ENCODE measurements at places on chromosomes 13 and 19.

DNA sequence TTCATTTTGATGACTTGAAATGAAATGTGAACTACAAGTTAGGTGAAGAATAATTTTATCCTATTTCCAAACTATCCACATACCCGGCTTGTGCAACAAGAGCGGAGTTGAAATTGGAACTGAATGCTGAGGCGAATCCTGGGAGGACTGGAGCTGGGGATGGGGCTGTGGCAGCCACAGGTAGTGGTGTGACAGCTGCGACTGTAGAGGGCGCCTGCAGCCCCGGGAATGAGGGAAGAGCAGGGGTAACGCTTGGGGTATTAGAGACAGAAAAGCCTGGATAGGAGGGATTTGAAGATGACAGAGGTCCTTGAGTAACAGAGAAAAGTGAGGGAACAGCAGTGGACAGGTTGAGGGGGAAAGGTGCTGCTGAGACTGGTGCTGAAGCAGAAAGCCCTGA lies 22.0 kb upstream of the STOML3 start:
- no peak for DNase-seq

DNA sequence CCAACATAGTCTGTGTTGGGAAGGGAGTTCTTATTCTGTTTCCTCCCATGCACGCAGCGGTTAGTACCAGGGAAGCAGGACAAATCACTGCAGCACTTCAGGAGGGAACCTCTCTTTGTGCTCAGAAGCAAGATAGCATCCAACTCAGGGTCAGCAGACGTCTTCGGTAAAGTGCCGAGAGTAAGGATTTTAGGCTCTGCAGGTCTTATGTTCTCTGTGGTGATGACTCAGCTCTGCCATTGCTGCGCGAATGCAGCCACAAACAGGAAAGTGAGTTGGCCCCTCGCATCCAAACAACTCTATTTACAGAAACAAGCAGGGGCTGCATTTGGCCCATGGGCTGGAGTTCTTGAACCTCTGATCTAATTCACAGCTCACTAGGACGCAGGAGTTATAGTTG lies 122.1 kb upstream of the SPATA13 start:
- DNase-seq = no peak

DNA sequence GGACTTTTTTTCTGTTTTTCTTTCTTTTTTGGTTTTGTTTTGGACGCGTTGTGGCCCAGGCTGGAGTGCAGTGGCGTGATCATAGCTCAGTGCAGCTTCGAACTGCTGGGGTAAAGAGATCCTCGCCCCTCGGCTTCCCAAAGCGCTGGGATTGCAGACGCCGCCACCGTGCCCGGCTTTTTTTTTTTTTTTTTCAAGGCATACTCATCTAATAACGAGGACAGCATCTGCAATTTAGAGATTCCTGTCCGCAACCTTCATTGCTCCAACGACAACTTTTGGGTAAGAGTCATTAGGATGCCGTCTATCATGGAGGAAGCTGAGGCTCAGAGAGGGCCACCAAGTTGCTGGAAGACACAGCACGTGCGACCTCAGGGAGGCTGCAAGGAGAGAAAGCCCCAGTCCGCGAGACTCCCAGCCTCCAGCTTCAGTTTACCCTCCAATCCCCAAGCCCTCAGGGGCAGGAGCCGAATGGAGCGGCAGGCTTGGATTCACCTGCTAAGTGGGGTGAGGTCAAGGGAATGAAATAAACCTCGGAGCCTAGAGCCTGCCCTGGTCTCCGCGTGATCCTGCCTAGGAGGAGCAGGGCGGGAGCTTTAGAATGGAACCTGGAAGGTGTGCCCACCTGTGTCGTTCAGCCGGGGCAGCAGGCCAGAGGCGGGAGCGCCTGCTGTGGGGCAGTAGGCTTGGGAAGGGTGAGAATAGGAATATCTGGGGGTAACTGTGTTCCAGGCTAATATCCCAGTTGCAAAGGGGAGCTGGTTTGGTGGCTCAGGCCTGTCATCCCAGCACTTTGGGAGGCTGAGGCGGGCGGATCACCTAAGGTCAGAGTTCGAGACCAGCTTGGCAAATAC lies 676 bp upstream of the POLRMT start:
- DNase-seq = no peak

DNA sequence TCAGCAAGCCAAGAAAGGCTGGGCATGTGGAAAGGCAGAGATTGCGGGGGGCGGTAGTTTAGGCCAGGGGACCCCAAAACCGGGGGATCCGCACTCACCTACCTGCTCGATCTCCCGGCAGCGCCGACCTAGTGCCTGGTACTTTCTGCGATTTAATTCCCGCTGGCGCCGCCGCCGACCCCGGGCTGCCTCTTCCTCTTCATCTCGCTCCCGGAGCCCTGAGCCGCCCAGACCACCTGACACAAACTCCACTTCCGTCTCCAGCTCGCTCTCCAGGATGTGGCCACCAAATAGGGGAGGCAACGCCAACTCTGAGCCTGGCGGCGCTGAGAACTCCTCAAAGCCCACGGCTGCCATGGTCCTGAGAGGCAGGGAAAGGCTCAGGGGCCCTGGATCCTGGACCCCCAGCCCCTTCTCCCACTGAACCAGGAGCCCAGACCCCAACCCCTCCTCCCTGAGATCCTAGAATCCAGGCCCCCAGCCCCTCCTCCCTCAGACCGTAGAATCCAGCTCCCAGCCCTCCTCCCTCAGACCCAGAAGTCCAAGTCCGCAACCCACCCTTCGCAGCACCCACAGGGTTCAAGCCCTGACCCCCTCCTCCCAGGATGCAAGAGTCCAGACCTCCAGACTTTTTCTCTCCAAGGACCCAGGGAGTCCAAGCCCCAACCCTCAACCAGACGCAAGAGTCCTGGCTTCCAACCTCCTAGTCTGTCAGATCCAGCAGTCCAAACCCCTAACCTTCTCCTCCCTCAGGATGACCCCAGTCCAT lies 933 bp downstream of the TFPT start:
- DNase-seq = no peak

GRCh38 chr13:110907951-110908898 lies 6.6 kb downstream of the ANKRD10 start:
- DNase-seq = no peak

- no peak for DNase-seq
These were observed 21.2 kb downstream of the HNRNPM start for GRCh38 chr19:8466018-8466417.

GRCh38 chr19:43495082-43495481 lies 9.5 kb downstream of the PHLDB3 start:
- no peak for DNase-seq

GRCh38 chr13:86945584-86945983 lies 725.6 kb upstream of the SLITRK5 start:
- no peak for DNase-seq

DNA sequence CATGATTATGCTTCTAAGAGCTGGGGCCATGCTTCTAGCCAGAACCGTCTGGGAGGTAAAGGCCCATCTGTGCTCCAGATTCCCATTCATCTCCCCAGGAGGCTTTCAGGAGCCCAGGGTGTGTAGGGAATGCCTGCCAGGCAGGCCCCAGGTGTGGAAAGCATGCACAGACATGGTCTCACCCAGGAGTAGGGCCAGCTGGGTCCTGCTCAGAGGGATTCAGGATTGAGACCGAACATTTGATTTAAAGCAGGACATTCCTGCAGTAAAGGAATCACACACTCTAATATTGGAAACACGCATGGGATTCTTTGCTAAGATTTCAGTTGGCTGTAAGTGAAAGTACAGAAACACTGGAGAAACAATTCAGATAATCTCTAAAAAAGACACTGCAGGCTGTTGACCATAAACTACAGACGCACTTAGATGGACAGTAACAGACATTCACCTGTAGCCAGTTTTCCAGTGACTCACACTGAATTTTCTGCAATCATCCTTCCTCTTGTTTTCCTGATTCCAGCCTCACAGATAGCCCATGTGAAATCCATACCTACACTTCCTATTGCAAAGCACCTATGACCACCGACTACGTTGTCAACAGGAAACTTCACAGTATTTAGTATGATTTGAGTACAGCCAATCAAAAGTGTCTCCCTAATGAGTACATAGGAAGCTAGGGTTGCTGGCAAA lies 257.8 kb downstream of the TBC1D4 start:
- DNase-seq = no peak

- no peak for DNase-seq
These were observed 45.7 kb downstream of the COL4A2 start for GRCh38 chr13:110352735-110353134.

DNA sequence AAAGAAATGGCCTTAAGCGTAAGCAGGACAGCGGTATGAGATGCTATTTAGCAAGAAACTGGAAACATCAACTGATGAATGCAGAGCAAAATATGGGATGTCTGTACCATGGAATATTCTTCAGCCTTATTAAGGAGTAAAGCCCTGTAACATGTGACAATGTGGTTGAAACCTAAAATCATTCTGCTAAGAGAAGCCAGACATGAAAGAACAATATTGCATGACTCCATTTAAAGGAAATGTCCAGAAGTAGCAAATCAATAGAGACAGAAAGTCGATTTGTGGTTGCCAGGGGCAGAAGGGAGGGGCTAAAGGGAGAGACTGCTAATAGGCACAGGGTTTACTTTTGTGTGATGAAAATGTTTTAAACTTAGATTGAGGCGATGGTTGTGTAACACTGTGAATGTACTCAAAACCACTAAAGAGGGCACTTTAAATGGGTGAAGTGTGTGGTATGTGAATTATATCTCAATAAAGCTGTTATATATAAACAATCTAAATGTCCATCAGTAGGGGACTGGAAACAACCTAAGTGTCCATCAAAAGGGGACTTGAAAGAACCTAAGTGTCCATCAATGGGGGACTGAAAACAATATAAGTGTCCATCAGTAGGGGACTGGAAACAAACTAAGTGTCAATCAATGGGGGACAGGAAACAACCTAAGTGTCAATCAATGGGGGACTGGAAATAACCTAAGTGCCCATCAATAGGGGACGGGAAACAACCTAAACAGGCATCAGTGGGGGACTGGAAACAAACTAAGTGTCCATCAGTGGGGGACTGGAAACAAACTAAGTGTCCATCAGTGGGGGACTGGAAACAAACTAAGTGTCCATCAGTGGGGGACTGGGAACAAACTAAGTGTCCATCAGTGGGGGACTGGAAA lies 45.4 kb downstream of the CCL25 start:
- DNase-seq = no peak

DNA sequence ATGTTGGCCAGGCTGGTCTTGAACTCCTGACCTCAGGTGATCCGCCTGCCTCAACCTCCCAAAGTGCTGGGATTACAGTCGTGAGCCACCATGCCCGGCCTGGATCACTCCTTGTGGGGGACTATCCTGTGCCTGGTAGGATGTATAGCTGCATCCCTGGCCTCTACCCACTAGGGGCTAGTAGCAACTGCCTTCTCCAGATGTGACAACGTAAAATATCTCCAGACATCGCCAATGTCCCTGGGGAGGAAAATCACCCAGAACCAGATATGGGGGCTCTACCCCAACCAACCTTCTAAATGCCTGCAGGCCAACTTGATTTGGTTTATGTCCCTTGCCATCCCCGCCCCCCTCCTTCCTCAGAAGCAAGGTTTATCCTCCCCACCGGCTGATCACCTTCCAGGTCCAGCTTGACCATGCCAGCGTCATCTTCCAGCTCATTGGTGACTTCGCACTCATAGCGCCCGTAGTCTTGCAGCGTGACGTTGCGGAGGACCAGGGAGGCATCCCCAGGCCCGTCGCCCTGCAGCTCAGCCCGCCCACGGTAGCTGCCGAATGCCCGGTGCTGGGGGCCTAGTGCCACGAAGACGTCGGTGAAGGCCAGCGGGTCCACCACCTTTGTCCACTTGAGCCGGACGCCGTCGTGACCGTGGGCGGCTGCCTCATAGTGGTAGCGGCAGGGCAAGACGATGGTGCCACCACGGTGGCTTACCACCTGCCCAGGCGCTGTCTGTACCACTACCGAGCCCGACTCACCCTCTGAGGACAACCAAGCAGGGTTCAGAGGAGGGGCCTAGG lies 12.5 kb downstream of the TM6SF2 start:
- DNase-seq = no peak

GRCh38 chr19:15374105-15374651 lies 5.4 kb downstream of the AKAP8 start:
- no peak for DNase-seq

DNA sequence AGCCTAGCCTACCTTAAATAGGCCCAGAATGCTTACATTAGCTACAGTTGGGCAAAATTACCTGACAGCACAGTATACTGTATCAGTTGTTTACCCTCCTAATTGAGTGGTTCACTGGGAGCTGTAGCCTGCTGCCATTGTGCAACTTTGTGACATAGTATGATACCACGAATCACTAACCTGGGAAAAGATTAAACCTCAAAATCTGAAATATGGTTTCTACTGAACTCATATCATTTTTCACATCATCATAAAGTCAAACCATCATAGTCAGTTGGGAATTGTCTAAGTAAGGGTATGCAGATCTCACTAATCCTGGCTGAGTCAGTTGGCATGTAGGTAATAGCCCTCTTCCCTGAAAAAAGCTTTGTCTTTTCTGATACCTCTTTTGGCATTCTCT lies 9.2 kb downstream of the PAN3 start:
- DNase-seq = no peak

GRCh38 chr19:38451629-38452028 lies 18.1 kb downstream of the RYR1 start:
- DNase-seq = no peak

DNA sequence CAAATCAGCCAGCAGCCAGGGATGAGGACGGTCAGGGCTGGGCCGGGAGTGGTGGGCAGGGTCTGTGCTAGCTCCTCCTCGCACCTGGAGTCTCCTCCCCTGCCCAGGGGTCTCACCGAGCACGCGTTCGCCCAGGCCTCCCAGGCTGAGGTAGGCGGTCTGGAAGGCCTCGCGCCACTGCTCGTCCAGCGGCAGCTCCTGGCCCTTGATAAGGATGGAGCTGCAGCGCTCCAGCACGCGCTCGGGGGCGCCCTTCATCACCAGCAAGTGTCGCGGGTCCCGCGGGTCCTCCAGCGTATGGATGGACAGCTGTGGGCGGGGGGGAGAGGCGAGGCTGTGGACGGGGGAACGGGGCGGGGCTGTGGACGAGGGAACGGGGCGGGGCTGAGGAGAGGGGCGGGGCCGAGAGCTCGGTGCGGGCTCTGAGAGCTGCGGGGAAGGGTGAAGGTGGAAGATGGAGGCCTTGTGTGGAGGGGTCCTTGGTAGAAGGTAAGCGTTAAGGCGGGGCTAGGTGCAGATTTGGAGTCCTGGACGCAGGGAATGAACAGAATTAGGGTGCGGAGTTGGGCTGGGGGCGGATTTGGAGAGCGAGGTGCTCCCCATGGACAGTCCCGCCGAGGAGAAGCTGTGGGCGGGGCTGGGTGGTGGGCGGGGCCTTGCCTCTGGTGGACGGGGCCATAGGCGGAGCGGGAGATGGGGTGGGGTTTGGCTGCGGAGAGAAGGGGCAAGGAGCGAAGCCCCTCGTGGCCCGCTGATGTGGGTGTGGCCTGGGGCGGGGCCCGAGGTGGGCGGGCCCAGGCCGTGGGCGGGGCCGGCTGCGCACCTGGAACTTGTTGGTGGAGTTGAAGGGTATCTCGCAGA lies 5.7 kb downstream of the ATP4A start:
- no peak for DNase-seq

GRCh38 chr19:35008891-35009341 lies 8.8 kb downstream of the GRAMD1A start:
- DNase-seq = no peak
